ENCODE measurements at places on chromosomes 4 and X.

DNA sequence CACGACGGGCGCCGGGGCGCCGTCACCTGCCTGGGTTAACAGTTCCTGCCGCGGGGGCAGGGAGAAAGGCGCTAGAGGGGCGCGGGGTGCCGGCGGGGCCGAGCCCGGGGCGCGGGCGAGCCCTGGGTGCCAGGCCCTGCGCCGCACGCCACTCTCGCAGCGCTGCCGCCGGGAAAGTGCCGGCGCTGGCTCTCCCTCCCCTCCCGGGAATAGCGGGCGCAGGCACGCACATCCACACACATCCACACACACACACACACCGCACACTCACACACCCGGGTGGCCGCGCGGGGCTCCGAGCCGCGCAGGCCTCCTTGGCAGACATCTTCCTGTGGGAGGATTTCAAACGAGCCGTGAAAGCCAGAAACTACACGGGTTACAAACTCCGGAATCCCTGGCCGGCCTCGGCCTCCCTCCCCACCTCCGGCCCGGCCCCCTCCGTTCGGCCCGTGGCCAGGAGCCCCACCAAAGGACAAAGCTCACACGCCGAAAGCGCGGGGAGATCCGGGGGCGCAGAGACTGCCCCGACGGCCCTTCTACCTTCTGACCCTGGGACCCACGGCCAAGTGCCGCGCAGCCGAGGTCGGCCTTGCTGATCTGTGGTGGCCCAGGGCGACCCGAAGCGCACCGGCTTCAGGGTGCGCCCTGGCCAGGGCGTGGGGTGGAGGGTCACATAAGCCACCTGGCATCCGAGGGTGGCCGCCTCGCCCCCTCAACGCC lies 92.3 kb downstream of the BCOR start:
- DNase-seq: no peak

- no peak for DNase-seq
Measured at GRCh38 chr4:163818673-163819072, 324.2 kb downstream of the TMA16 start.

GRCh38 chrX:16251782-16252181 lies 84.5 kb downstream of the MAGEB17 start:
- no peak for DNase-seq

- DNase-seq: no peak
Measured at GRCh38 chrX:12352922-12353321, 214.6 kb downstream of the FRMPD4 start.

GRCh38 chr4:143188136-143189088 lies 3.7 kb downstream of the USP38 start:
- DNase-seq: no peak

DNA sequence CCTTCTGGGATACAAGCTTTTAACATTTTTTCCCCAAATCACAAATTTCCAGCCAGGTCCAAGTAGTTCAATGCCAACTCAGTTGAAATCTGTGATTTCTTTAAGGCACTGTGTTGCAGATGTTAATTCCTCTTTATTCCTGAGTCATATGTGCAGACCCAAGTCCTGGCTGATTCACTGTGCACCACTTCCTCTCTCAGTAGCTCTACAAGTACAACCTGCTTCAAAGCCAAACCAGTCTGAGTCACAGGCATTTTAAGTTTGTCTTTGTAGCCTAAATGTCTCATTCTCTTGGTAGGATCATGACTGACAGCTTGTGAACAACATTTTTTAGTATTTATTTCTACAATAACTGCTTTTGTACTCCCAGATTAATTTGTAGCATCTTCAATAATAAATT lies 165.6 kb upstream of the S100G start:
- DNase-seq: no peak

- no peak for DNase-seq
Measured at GRCh38 chr4:184887947-184888346, 62.2 kb upstream of the ACSL1 start.

DNA sequence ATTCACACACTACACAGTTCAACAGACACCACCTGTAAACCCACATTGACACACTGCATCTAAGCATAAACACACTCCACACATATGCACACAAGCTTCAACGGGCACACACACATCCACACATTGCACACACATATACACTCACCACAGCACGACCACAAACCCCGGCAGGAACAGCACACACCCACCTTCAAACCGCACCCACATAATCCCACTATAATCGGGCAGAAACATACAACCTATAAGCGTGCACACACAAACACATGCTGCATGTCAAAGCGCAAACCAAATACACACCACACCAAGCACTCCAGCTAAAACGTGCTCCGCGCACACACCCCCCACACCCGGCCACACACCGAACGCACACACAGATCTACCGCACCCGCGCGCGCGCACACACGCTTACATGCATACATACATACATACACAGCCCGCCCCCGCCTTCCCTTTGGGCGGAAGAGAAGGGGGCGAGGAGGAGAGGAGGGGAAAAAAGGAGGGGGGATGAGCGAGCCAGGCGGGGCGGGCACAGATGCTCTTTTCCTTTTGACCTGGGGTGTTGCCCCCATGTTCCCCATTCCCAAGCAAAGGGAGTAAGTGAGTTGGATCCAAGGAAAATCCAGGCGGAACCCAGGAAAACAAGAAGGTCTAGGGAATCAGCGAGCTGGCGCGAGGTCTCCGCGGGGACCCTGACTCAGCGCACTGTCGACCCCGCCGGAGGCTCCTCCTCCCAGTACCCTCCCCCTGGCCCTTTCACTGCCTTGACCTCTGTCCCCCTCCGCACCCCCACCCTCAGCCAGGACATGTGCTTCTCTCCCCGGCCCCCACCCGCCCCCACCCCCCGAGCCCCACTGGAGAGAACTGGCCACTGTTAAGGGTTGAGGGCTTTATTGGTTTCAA lies 9.9 kb downstream of the ARHGAP36 start:
- DNase-seq: no peak

DNA sequence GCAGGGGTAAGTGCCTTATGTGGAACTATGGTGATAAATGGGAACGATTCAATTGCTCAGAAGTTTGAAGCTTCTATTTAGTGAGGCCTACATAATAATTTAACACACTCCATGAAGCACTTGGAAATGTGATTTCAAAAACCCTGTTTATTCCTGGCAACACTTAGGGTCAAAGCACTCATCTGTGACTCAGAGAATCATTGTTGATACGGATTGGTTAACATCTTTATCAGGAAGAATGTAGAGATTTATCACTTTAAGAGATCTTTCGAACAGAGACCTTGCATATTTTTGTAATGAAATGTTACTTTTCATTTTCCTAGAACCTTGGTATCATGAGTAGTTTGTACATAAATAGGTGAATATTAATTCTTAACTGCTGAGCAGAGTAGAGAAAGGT lies 269.1 kb upstream of the SLIT2 start:
- DNase-seq: no peak

DNA sequence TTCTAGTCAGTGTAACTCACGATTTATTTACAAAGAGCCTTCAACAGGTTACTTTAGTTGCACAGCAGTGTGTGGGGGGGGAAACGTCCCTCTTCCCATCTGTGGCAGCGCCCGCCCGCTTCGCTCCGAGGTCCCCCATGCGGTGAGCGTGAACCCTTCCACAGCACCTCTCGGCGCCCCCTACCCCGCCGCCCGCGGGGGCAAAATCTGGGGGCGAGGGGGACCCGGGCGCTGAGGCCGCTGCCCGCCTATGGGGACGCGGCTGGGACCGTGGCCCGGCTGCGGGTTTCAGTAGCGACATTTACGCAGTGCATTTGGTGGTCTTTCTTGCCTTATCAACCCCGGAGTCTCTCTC lies 6.4 kb downstream of the NKX6-1 start:
- DNase-seq: no peak

DNA sequence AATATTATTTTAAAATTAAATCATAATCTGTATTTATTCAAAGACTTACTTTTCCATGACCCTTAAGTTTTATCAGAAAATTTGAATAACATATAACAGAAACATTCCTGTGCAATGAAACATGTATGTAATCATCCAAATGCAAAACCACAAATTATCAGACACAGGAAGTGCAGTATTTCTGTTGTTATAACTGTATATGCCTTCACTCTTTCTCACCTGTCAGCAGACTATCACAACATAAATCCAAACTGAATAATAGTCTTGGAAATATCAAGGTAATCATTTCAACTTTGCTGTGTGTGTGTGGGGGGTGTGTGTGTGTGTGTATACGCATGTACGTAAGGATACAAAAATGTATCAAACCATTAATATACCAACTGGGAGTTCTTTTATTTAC lies 285.9 kb downstream of the SLC7A11 start:
- no peak for DNase-seq

GRCh38 chr4:108342325-108342970 lies 173.7 kb upstream of the LEF1 start:
- no peak for DNase-seq

DNA sequence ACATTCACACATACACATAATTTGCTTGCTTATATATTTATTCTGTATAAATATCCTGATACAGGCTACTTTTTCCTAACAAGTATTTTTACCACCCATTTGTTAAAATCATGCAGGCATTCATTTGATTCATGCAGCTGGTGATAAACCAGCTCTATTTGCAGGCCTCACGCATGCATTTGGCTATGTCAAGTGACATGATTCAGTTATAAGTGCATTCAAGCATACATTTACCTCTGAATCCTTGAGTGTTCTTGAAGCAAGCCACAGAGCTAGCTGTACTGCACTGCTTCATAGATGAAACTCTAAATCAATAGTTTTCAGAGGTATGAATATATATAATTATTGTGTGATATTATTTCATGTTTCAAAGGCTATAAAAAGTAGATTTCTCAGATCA lies 544.0 kb upstream of the AGA start:
- no peak for DNase-seq

DNA sequence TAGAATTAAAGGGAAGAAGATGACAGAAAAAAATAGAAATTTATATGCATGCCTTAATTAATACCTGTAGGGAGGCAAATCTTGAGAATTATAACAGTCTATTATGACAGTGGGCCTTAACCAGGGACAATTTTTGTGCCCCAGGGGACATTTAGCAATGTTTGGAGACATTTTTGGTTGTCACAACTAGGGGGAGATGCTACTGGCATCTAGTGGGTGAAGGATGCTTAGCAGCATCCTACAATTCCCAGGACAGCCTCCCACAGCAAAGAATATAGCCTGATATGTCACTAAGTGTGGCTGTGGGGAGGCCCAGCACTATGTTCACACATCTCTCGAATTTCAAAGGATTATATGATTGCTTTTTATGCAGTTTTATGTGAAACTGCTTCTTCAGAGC lies 10.5 kb downstream of the GPR82 start:
- no peak for DNase-seq

DNA sequence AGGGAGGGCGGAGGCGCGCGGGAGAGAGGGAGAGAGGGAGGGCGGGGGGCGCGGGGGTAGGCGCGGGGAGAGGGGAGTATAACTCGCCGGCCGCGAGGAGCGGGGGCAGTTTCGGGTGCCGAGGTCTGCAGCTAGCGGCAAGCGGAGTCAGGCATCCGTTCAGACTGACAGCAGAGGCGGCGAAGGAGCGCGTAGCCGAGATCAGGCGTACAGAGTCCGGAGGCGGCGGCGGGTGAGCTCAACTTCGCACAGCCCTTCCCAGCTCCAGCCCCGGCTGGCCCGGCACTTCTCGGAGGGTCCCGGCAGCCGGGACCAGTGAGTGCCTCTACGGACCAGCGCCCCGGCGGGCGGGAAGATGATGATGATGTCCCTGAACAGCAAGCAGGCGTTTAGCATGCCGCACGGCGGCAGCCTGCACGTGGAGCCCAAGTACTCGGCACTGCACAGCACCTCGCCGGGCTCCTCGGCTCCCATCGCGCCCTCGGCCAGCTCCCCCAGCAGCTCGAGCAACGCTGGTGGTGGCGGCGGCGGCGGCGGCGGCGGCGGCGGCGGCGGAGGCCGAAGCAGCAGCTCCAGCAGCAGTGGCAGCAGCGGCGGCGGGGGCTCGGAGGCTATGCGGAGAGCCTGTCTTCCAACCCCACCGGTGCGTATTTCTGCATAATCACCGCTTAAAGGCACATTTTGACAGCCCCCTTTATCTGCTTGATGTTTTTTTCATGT lies at the start of gene POU4F2:
TSS of gene POU4F2 (plus strand) at position 108 of the 720 bp plus-strand sequence. CDS start at position 356, 248 bp downstream.
- DNase-seq: no peak

- no peak for DNase-seq
Measured at GRCh38 chr4:48064349-48064748, 47.8 kb downstream of the NIPAL1 start.

DNA sequence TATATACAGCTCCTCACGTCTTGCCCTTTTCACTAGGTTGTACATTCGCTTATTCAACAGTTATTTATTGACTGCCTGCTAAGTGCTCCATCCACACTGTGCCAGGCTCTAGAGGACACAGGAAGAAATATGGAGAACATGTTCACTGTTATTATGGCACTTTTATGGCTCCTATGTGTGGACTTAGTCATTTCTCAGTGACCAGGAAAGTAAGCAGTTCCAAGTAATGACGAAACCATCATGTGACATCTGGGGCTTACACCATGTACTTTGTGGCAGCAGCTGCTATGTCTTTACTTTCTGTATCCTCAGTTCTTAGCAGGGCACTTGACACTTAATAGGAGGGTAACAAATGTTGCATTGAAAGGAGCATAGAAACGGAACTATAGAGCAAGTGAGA lies 278.0 kb downstream of the ANK2 start:
- DNase-seq: no peak

GRCh38 chr4:62471021-62471420 lies 1270.9 kb downstream of the ADGRL3 start:
- DNase-seq: no peak

- no peak for DNase-seq
Measured at GRCh38 chr4:187992971-187993370, 2.6 kb upstream of the ZFP42 start.

- DNase-seq: no peak
Measured at GRCh38 chrX:124362072-124362471, 15.7 kb downstream of the SH2D1A start.

DNA sequence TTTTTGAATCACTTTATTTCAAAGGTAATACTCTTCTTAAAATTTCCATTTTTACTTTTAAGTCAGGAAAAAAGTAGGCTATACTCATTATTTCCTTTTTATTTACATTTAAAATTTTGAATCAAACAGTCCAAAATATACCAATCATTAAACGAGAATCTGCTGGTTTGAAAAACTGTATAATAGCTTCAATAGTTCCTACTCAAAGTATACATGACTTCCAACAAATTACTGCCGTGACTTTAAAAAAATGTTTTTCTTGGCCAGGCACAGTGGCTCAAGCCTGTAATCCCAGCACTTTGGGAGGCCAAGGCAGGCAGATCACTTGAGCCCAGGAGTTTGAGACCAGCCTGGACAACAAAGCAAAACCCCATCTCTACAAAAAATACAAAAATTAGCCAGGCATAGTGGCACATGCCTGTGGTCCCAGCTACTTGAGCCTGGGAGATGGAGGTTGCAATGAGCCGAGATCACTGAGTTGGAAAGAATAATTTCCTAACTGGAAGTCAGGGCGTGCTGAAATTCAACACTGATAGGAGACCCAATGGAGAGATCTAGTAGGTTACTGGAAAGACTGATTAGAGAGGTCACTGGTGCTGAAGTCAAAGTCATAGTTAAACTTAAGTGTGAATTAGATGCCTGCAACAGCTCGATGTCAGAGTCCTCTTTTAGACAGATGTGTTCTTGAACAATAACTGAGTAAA lies 9.0 kb downstream of the KLHL8 start:
- DNase-seq: no peak

Data from stimulated activated CD8-positive, alpha-beta memory T cell treated with anti-CD3 and anti-CD28 coated beads, Interleukin-7, amount 100 ng/mL, for 1 hour (primary cell).